Right cardiac atrium (tissue), 5 donors: ENCODE measurements at places on chromosomes 16 and 17. TPM values are rescaled to one million over a fixed set of nuclear protein-coding genes. Genes with fewer than 3 reads are reported as not detected.
A peak's percentile ranks its signal among the peaks of the same experiment; 100 is the strongest.

DNA sequence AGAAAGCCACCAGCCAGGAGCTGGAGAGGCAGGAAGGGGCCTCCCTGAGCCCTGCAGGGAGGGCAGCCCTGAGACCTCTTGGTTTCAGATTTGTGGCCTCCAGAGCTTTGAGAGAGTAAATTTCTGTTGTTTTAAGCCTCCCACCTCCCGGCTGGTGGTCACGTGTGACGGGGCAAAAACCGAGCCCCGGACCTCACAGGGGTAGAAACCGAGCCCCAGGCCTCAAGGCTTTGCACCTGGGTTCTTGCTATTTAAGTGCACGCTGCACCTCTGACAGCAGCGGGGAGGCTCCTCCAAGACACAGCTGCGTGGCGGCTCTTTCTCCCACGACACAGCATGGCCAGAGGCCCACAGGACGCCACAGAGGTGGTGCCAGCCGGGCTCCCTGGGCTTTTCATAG, 17.4 kb upstream of the ZC3H18 start:
- no peak for DNase-seq

SLC35G6 gene
- not detected for total RNA-seq

DNA sequence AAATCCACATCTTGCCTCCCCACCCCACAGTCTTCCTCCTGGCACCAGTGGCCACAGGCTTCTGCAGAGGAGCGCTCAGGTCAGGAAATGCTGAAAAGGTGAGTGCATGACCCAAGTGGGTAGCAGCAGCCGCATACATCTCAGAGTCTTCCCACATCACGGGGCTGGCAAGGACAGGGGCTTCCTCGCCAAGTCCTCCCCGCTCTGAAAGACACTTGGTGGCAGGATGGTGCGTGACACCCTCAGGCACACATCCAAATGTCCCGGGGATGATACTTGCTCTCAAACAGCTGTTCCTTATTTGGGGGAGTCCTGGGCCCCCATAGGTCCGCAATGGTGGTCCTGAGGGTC, 8.8 kb upstream of the SLC16A5 start:
- DNase-seq, result peak; percentile 54

GRCh38 chr16:86734543-86735460, 156.5 kb downstream of the FOXL1 start:
- DNase-seq, result no peak

DNA sequence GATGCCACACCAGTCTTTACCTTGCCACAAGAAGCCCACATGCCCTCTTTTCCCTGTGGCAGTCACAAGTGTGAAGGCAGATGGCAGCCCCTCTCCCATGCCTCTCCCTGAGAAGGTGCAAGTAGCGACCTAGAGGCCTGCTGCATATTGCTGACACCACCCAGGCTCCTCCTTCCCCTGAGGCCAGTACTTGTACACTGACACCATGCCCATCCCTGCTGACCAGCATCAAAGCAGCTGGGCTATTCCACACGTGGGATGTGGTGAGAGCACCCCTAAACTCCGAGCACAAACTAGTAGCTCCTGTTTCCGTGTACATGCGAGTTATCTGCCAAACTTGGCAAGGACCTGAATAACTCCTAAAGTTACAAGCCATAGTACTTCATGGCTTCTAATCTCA, 149.4 kb downstream of the AATF start:
- DNase-seq, result no peak
